Suprapubic skin (tissue), 4 donors: ENCODE measurements at places on chromosomes 3 and 15. TPM values are rescaled to one million over a fixed set of nuclear protein-coding genes. Genes with fewer than 3 reads are reported as not detected.
A peak's percentile ranks its signal among the peaks of the same experiment; 100 is the strongest.

SLC24A5 gene
- 13.0 TPM for total RNA-seq

CHRNA5 gene
- 2.8 TPM for total RNA-seq

CHL1 gene
- total RNA-seq: 65.7 TPM

FAM81A gene
- total RNA-seq: 7.8 TPM

KLHL40 gene
- total RNA-seq: not detected

RHOV gene
- 82.0 TPM for total RNA-seq

DNA sequence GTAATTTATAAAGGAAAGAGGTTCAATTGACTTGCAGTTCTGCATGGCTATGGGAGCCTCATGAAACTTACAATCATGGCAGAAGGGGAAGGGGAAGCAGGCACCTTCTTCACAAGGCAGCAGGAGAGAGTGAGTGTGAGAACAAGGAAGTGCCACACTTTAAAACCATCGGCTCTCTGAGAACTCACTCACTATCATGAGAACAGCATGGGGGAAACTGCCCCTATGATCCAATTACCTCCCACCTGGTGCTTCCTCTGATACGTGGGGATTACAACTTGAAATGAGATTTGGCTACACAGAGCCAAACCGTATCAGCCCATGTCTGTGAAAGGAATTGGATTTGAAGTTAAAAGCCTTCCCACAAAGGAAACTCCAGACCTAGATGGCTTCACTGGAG, 39.1 kb downstream of the TKT start:
- DNase-seq: no peak

DNA sequence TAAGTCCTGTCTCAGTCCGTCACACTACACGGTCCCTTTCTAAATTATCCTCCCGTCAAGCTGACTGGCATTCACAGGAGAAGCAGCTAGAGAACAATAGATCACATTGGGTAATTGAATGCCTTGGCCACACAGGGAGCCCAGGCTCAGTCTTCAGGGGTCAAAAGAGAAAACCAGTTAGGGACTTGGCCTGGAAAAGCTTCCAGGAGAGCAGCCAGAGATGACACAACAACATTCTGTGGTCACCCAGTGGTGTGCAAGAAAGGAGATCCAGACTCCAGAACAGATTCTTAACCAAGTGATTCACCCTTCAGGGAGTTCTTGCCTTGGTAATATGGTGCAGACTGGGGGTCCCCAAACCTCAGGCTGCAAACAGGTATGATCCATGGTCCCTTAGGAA, 15.9 kb downstream of the ARHGAP31 start:
- DNase-seq: no peak

DNA sequence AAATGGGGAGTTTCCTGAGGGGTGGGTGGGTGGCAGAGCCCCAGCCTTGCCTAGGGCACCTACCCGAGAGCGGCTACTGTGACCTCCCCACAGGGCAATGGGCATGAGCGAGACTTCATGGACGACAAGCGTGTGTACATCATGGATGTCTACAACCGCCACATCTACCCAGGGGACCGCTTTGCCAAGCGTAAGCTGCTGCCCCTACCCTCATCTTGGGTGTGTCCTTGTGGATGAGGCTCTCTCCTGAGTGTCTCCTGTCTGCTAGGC, 22.6 kb downstream of the HDAC11 start:
- DNase-seq: peak; percentile 48

- DNase-seq: no peak
These were observed 585 bp downstream of the KIF23 start for GRCh38 chr15:69414701-69415167.

- no peak for DNase-seq
These were observed 124.8 kb upstream of the GOLIM4 start for GRCh38 chr3:168220556-168220955.

GRCh38 chr15:57456559-57456958, 80.3 kb downstream of the CGNL1 start:
- no peak for DNase-seq

GRCh38 chr3:156561533-156561932, 6.6 kb upstream of the SSR3 start:
- DNase-seq: no peak

- no peak for DNase-seq
These were observed 24.4 kb upstream of the TP63 start for GRCh38 chr3:189606774-189607173.

GRCh38 chr15:41043276-41043951, 72.7 kb downstream of the INO80 start:
- no peak for DNase-seq

- DNase-seq: no peak
These were observed at the start of gene SPSB4 for GRCh38 chr3:141050576-141051442. Gene SPSB4 (plus strand): TSS chr3:141051347. CDS start chr3:141066105, 14,758 bp downstream.

DNA sequence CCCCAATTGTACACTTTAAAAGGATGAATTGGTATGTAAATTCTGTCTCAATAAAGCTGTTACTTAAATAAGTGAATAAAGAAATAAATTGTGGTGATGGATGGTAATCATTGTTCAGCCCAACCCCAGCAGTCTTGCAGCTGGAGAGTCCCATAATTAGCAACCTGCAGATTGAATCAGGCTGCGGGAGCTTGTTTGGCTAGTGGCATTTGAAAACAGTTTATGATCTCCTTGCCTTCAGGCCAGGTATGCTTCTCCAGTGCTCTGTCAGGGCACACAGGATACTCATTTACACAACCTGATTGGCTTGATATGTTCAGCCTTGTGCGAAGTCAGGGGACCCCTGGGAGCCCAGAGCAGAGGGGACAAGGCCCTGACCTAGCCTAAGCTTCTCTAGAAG, 16.5 kb upstream of the TSEN2 start:
- DNase-seq: no peak

- no peak for DNase-seq
These were observed 52.1 kb downstream of the ITGB5 start for GRCh38 chr3:124834723-124835718.

DNA sequence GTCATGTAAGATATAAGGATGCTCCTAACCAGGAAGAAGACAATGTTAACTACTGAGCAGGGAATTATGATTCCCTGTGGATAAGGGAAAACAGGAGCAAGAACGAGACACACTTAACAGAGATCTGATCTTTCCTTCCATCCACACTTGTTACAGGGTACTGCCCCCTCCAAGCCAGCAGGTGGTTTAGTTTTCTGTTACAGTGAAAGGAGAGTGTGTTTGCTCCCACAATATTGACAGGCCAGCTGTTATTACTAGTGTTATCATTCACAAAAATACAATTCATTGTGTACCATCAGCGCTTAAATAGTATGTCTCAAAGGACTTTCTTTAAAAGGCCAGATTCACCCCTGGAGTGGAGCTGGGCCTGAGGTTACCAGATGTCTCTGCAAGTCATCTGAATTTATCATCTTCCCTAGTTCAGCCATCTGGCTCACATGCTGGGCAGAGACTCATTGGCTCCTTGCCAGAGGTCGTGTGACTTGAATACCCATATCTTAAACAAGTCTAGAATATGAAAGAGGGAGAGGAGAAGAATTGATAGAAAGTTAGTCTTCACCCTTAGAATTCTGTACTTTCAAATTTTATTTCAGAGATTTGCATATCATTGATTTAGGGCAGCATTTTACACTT, 16.8 kb upstream of the FMN1 start:
- peak; percentile 68 for DNase-seq

DNA sequence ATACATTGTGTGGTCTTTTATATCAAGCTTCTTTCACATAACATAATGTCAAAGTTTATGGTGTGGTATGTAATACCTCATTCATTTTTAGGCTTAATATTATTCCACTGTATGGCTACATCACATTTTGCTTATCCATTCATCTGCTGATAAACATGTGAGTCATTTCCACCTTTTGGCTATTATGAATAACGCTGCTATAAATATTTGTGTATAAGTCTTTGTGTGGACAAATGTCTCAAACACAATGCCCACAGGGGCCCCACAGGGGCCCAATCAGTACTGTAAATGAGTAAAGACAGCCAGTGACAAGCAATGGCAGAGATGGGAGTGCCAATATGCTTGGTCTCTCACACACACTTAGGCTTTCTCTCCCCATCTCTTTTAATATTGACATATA, 54.2 kb downstream of the PIK3R4 start:
- no peak for DNase-seq

DNA sequence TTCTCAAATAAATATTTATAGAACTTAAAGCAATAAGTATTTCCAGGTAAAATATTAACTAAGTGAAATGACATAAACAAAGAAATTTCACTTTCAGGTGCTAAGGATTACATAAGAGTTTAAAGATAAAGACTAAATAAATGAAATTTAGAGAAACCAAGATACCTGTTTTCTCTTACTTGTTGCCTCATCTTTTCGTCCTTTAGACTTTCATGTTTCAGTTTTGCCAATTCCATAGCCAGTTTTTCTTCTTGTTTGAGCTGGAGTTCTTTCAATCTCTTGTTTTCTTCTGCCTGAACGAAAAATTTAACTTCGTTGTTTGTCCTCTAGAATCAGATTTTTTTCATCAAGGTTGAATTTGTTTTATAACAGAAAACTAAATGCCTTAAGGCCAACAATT, 8.7 kb downstream of the MNS1 start:
- no peak for DNase-seq

- DNase-seq: no peak
These were observed 128.0 kb downstream of the GMNC start for GRCh38 chr3:190734490-190734889.

- no peak for DNase-seq
These were observed 5.4 kb downstream of the SEMA3F start for GRCh38 chr3:50160561-50160983.

- no peak for DNase-seq
These were observed 475 bp downstream of the SPSB4 start for GRCh38 chr3:141051443-141052200.
